ENCODE measurements at places on chromosomes 2 and 18.

DNA sequence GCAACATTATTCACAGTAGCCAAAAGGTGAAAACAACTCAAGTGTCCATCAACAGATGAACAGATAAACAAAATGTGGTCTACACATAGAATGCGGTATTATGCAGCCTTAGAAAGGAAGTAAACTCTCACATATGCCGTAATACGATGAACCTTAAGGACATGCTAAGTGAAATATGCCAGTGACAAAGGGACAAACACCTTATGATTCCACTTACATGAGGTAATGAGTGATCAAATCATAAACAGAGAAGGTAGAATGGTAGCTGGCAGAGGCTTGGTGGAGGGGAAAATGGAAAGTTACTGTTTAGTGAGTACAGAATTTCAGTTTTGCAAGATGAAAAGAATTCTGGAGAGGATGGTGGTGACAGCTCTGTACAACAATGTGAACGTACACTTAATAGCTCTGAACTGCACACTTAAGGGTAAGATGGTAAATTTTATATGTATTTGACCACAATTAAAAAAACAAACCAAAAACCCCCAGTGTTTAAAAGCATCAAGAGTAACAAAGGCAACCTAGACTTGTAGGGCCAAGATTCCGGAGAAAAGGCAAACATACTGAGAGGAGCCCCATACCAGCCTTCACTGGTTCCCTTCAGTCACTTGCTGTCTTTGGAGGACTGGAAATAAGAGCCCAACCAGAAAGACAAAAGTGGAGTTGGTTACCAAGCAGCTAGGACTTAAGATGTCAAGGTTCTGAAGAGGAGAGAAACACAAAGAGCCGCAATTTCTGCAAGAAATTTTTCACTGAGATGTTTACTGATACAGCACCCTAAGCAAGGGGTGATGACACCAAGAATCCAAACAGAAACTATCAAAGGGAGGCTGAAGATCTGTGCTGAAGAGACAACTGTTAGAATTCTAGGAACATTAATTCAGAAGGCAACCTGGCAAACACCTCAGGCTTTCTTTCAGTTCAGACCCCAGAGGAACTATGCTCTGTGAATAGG lies 61.3 kb downstream of the CUL3 start:
- DNase-seq, result no peak

GRCh38 chr18:36895606-36896005 lies 66.7 kb downstream of the KIAA1328 start:
- no peak for DNase-seq

DNA sequence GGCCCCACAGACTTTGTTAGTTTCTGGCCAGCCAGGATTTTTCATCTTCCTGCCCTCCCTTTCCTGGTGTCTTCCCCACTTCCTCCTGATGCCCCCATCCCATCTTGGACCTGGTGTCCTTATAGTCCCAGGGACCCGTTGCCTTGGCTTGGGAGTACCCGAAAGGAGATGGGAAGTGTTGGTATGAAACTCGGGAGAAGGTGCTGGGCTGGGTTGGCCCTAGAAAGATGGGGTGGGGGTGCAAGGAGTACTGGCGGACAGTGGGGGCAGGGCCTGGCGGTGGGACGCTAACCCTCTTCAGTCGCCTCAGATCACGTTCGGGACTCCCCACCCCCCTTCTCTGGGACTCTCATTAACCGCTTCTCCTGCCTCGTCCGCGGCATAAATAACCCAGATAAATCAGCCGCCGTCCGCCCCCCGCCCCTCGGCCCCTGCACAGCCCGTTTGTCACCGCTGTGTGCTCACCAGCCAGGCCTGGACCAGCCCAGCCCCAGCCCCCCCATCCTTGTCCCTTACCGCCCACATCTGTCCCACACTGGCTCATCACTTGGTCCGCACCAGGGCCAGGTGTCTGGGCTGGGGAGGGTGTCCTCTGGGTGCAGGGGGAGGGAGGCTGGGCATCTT lies 3.7 kb upstream of the ASIC4 start:
- no peak for DNase-seq

DNA sequence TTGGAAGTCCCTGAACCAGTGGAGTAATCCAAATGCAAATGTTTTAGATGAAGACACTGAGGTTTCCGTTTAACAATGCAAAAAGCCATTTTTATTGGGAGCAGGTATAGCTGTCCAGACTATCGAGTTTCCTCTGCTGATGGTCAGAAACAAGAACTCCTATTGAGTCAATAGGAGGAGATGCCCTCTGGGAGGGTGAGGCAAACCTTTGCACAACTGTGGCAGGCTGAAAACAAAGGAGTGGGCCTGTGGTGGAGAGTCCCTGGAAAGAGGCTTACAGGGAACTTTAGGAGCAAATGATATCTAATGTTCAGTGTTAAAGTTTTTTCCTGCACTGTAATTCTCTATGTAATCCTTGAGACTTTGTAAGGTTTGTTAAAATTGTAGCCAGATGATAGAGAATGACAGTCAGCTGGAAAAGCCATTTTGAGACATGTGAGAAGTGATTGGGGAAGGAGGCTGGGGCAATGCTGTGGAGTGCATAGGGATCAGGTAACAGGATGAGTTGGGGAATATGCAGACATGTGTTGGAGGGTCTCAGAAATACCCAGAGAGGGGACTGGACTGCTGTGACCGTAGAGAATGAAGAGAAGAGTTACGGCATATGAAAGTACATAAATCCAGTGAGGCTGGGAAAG lies 15.1 kb upstream of the EML4 start:
- peak; percentile 69 for DNase-seq

- DNase-seq, result no peak
Measured at GRCh38 chr2:108316461-108317258, 28.0 kb downstream of the SULT1C2 start.

- DNase-seq, result no peak
Measured at GRCh38 chr2:143433251-143433650, 304.0 kb downstream of the ARHGAP15 start.

GRCh38 chr2:202102425-202103000 lies 29.5 kb downstream of the KIAA2012 start:
- no peak for DNase-seq

GRCh38 chr2:120454654-120455385 lies 108.9 kb downstream of the INHBB start:
- DNase-seq, result peak; percentile 17

- no peak for DNase-seq
Measured at GRCh38 chr18:52152036-52152435, 188.0 kb upstream of the DCC start.

DNA sequence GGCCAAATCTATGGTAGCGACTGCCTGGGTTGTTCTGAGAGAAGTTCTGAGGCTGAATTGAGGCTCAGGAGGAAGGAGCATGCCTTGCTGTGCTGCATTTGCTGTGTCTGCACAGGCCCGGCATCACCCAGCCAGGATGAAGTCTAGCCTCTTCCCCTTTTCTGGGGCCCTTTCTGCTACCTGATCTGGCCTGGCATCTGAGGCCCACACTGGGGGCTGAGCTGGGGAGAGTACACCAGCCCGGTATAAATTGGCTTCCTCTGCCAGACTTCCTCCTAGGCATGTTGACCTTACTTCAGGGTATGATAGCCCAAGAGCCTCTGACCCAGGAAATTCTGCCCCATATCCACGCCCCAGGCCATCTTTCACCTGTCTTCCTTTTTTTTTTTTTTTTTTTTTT lies 30.0 kb downstream of the MRPL35 start:
- no peak for DNase-seq

DNA sequence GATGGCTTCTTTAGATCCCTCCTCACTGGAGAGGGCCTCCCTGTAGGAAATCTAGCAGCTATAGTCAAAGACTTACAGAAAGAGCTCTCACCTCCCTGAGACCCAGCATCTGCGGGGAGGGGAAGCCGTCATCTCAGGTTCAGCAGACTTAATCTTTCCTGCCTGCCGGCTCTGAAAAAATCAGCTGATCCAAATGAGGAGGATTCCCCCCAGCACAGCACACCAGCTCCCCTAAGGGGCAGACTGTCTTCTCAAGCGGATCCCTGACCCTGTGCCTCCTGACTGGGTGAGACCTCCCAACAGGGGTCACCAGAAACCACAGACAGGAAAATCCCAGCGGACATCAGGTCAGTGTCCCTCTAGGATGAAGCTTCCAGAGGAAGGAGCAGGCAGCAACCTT lies 601.9 kb downstream of the CNTNAP5 start:
- no peak for DNase-seq

DNA sequence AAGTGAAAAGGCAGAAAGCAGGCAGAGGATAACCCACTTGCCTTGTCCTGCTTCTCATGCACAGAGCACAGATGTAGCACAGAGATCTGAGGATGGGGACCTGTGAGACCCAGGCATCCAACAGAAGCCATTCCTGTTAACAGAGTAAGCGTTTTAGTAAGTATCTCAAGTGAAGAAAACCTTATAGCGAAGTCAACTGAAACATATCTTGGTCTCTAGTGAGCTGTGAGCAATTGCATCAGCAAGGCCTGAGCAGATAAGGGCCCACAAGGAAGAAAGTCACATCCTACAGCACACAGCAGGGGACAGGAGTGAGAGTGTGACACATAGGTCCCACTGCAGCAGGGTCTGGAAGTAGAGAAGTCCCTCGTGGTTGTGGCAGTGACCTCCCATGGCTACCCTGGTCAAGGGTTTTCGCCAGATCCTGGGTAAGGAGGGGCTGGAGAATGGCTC lies 248.7 kb upstream of the TNP1 start:
- no peak for DNase-seq

GRCh38 chr18:66495844-66496243 lies 108.0 kb downstream of the CDH19 start:
- peak; percentile 81 for DNase-seq

GRCh38 chr2:57890464-57890863 lies 156.1 kb upstream of the VRK2 start:
- DNase-seq, result no peak

GRCh38 chr2:233706720-233707119 lies 6.0 kb upstream of the UGT1A5 start:
- DNase-seq, result no peak

DNA sequence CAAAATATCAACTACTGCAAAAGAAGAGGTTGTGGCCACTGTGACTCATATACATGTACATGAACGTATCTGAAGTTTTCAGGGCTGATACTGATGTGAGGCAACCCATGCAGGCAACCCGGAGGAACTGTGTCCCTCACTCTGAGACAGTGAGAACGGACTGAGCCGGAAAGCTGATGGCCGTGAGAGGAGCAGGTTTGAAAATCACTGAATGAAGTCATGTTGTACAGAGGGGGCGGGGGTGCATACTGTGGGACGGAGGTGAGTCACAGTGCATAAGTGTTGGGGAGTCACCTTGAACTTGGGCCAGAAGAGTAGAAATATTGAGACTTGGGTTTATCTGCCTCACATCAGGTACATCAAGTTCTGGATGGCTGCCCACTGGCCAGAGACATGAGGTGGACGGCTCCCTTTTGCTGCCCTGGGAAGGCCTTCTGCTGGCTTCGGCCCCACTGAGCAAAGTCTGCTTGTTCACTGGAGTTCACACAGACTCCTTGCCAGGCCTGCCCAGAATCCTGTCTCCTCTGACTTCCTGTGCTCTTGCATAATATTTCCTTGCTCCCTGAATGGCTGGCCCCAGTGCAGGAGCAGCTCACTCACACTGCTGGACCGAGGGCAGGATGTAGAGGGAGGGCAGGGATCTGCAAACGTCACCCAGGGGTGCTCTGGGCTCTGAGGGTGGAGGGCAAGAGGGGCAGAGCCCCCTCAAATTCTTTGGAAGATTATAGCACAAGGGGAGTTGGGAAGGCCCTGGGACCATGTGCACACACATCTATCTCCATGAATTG lies 18.1 kb downstream of the EPAS1 start:
- no peak for DNase-seq

DNA sequence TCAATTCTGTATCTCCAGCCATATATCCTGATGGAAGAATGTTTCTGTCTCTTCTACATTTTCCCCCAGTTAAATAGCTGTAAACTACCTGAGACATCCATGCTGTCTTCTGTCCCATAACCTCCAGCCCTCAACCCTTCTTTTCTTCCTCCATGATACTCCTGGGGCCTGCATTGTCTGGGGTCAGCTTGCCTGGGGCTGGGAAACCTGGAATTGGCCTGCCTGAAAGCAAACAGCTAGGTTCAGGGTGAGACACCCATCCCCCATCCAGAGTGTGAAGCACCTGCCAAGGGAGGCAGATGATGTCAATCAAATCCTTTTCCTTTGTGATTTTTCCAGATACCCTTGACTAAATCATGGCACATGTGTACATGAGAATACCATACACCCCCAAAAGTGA lies 313.7 kb upstream of the MGAT5 start:
- no peak for DNase-seq

- DNase-seq, result no peak
Measured at GRCh38 chr2:135985826-135986393, 484 bp upstream of the DARS1 start.

- DNase-seq, result no peak
Measured at GRCh38 chr2:231960810-231961348, 634 bp upstream of the DIS3L2 start.

GRCh38 chr2:181746844-181747243 lies 66.5 kb upstream of the NEUROD1 start:
- DNase-seq, result no peak

- DNase-seq, result no peak
Measured at GRCh38 chr18:7259475-7259874, 28.6 kb downstream of the LRRC30 start.

DNA sequence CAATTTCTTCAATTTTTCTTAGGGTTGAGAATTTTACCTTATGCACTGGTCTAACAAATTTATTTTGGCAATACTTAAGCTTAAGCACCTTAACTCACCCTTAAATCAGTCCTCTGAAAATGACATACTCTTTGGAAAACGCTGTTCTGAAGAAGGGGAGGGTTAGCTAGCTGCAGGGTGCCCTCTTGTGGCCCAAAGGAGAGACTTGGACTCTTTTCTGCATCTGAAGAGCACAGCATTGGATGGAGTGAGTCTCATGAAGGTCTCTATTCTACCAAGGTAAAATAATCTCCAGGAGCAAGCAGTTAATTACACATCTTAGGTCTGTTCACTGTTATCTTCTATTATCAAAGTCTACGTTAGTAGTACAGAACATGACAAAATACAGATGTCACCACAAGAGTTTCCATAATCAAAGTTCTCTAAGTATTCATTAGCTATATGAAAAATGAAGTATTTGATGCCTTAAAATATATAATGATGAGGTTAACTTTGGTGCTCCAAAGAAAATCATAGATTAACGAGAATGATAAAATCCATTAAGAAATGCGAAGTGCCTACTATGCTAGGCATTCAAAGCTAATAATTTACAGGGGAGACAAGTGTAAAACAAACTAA lies 24.4 kb downstream of the PUM2 start:
- peak; percentile 70 for DNase-seq

GRCh38 chr2:169585673-169586072 lies 1.5 kb downstream of the PPIG start:
- no peak for DNase-seq

DNA sequence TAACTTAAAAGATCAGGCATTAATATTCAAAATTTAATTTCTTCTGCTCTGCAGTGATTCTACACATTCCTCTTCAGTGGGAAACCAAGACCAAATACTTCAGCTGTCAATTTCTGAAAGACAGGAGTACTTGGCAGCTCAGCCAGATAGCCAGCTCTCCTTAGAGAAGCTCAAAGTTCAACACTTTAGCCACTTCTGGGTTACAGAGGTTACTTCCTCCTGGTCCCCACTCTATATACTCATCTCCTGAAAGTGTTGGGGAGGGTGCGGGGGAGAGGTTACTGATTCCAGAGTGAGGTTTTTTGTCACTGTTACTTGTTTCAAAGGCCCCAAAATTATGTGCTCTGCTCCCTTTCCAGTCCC lies 4.1 kb downstream of the CYTIP start:
- DNase-seq, result no peak

GRCh38 chr2:235170536-235171521 lies 219.0 kb downstream of the SH3BP4 start:
- DNase-seq, result peak; percentile 48

GRCh38 chr2:104733226-104733943 lies 120.5 kb upstream of the POU3F3 start:
- peak; percentile 66 for DNase-seq
